ENCODE measurements at places on chromosomes 3 and 15.
A peak's percentile ranks its signal among the peaks of the same experiment; 100 is the strongest.

GRCh38 chr3:33115024-33115768, 1.4 kb downstream of the CRTAP start:
- peak; percentile 95 for DNase-seq

- DNase-seq = no peak
Observed at GRCh38 chr3:105933871-105934270, 65.1 kb upstream of the CBLB start.

DNA sequence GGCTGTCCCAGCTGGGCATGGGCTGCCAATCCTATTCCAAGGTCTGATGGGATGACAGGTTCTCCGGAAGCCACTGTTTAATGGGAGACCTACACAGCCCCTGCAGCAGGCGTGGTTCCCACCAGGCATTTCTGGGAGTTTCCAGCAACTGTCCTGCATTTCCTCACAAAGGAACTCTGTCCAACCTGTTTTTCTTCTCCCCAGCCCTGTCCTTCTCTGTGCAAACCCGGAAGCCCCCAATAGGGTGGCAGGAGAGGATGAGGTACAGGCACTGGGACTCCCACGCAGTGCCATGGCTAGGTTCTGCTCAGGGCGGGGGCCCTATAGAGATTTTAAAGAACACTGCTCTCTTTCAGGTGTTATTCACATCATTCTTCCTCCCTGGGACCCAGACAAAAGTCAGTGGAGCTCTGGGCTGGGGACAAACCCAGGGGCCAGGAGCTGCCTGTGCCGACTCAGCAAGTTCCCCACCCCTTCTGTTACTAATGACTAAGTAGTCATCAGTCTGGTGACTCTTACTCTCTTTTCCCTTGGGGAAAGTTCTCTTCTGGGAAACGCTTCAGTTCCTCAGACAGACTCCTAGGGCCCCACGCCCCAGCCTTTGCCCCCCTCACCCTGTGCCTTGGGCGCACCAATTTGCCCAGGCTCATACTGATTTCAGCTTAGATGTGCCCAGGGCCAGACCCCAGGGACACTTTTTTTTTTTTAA, 97.7 kb downstream of the CD47 start:
- DNase-seq = no peak

GRCh38 chr15:65101891-65102708, 12.9 kb downstream of the UBAP1L start:
- no peak for DNase-seq

DNA sequence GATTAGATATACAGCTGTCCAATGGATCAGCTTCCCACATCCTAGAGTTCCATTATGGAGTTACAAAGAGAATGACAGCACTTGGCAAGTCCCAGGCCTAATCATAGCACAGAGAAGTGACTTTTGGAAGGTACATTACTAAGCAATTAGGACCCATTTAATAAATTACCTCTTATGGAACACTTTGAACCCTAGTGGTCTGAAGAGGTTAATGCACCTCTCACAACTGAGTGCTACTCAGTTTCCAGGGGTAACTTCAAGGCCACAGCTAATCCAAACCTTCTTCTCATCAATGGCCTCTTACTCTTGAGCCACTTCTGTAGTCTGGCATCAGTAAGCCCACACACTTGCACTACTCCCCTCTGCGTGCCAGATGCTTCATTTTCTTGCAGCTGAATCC, 34.9 kb upstream of the MEIS2 start:
- DNase-seq = peak; percentile 56

- no peak for DNase-seq
Observed at GRCh38 chr3:156522673-156523072, 32.2 kb downstream of the SSR3 start.

DNA sequence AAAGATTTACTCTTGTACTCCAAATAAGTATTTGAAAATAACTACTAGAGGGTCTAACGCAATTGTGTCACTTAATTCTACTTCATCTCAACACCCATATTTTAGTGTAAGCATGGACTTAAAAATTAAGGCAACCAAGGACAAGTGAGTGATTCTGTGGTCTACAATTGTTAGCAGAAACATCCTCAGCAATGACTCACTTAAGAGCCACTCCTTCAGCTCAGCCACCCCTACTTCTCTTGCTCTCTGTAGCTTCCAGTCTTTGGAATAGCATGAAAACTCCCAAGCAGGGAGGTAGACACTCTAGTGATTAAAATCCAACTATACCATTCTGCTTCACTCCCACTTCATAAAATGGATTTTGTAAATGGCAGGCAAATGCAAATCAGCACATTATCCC, 116.0 kb upstream of the LRRN1 start:
- peak; percentile 7 for DNase-seq

GRCh38 chr15:49906966-49907365, 212.1 kb downstream of the ATP8B4 start:
- no peak for DNase-seq

- no peak for DNase-seq
Observed at GRCh38 chr15:51576911-51577500, 45.6 kb downstream of the DMXL2 start.

DNA sequence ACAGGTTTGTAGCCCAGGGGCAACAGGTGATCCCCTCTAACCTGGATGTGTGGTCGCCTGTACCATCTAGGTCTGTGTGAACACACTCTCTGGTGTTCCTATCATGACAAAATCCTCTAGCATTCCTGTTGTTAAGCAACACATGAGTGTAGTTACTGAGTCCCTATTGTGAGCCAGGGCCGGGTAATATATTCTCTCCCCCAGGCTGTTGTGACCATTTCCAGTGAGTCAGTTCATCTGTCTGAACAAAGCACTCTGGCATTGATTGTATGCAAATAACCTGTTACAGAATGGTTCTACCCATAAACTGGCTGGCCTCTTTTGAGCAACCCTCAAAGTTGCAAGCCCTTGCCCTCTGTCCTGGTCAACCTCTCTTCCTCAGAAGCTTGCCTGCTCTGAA, 2.6 kb upstream of the FLNB start:
- peak; percentile 84 for DNase-seq

- peak; percentile 34 for DNase-seq
Observed at GRCh38 chr15:57306161-57306943, 70.0 kb upstream of the CGNL1 start.

DNA sequence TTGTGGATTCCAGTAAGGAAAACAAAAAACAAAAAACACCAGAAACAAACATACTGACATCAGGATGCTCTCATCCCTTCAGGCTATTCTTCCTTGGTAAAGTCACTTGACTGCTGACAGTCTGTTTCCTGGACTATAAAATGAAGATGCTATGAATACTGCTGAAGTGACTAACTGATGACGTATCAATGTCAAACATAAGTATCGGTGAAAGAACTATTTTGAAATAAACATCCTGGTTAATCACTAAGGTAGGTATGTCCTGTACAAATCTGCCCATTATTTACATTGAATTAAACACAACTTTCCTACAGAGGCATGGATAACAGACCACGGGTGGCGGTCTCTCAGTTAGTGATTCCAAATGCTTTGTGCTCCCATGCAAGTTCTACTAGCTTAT, 45.9 kb downstream of the CHAC1 start:
- DNase-seq = no peak

DNA sequence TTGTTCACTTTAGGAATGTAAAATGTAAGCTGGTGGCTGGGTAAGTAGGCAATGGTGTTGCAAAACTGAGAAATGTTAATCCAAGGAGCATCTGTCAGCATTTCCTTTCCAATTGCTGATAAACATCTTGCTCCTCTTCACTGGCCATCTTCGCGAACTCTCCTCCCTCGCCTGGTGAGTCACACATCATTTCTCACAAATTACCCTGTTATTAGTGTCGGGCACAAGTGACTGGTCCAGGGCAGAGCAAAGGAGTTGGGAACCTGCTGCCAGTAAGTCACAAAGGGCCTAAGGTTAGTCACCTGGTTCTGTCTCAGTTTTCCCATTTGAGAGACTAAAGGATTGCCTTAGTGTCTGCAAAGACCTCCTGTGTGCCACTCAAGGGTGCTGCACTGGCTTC, 13.0 kb downstream of the CERS3 start:
- DNase-seq = peak; percentile 20

- no peak for DNase-seq
Observed at GRCh38 chr15:54675241-54675640, 521.5 kb downstream of the RSL24D1 start.

DNA sequence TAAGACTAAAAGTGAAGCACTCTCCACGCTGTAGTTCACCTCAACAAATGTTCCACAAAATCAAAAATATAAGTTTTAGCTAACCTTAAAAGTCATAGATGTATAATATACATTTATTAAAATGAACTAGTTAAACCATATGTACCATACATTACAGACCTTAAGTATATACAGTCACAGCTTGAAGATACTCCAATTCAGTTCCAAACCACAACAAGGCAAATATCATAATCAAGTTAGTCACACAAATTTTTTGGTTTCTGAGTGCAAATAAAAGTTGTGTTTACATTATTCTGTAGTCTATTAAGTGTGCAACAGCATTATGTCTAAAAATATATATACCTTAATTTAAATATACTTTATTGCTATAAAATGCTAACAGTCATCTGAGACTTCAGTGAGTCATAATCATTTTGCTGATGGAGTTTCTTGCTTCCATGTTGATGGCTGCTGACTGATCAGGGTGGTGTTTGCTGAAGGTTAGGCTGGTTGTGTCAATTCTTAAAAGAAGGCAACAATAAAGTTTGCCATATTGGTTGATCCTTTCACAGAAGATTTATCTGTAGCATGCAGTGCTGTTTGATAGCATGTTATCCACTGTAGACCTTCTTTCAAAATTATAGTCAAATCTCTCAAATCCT, 736.7 kb downstream of the NSUN3 start:
- no peak for DNase-seq

- DNase-seq = no peak
Observed at GRCh38 chr15:78097667-78098066, 5.3 kb downstream of the SH2D7 start.

DNA sequence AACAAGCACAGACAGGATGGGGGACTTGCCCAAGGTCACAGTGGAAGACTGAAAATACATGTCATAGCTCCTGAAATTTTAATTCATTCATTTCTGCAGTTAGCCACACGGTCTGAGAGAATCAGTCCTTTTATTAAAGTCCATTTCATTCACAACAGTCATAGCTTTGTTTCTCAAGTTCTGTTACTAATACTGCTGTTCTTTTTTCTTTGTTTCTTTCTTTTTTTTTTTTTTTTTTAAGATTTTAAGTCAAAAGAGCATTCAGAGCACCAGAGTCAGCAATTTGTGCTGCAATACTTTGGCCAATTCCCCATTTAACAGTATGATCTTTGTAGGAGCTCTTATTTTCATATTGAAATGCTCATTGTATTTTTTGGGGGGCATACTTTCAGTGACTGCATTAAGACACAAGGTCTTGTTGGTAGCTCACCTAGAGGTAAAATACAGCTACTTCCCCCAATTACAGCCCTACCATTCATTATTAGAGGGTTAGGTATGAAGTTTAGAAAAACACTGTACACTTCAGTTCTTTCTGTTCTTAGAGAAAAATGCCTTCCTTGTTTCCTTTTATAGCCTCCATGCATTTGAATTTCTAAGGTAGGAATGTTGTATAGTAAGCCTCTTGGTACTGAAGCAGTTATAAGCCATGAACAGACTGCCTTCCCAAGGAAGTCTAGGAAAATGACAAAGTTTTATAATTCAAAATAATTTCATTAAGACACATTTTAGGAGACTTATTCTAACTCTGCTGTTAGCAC, 9.6 kb downstream of the GALK2 start:
- DNase-seq = no peak

GRCh38 chr15:75349851-75350588, 3.2 kb downstream of the NEIL1 start:
- DNase-seq = no peak

DNA sequence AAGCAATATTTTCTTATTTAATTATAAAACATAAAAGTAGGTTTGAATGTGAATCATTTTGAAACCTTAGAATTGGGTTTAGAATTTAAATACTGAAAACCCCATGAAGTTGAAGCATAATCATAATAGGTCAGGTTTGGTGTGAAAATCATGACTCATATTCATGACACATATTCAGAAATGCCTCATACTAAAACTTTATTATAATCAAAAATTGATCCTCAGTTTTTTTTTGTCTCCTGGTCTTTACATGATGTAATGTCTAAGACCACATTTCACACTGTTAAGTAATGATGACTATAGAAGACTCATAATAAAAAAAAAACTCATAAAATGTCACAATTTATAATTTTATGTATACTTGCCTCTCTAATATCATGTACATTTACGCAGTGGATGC, 190.4 kb downstream of the FOXP1 start:
- peak; percentile 42 for DNase-seq

DNA sequence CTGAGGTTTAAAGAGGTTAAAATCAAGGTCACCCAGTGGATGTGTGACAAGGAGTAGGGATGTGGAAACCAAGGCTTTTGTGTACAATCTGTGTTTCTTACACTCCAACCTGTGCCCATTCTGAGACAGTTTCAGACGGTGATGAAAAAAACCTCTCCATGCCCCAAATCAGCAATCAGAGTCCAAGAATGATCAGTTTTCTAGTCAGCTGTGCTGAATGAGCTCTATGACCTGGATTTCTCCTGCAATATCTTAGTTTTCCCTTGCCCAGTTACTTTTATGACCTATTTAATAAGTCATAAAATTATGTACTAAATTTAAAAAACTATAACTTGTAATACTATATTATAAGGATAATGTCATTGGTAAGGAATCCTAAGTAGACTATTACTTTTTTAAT, 37.5 kb upstream of the CBLB start:
- no peak for DNase-seq

DNA sequence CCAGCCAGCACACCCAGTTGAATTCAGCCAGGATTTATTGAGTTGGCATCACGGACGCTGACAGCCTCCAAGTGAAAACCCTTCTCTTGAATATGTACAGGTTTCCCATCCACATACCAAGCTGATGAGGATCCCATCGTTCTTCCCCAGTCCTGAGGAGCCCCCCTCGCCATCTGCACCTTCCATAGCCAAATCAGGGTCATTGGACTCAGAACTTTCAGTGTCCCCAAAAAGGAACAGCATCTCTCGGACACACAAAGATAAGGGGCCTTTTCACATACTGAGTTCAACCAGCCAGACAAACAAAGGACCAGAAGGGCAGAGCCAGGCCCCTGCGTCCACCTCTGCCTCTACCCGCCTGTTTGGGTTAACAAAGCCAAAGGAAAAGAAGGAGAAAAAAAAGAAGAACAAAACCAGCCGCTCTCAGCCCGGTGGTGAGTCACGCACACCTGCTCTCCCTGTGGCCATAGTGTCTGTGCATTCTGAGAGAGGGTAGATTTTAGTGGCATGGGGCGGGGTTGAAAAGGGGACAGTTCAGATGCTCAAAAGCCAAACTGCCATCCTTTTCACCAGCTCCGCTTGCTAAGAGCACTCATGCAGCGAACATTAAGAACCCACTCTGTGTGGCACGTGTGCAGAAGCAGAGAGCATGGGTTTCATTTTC, 51.2 kb downstream of the KLHL25 start:
- no peak for DNase-seq

- no peak for DNase-seq
Observed at GRCh38 chr15:89399238-89400115, 64.9 kb upstream of the POLG start.

DNA sequence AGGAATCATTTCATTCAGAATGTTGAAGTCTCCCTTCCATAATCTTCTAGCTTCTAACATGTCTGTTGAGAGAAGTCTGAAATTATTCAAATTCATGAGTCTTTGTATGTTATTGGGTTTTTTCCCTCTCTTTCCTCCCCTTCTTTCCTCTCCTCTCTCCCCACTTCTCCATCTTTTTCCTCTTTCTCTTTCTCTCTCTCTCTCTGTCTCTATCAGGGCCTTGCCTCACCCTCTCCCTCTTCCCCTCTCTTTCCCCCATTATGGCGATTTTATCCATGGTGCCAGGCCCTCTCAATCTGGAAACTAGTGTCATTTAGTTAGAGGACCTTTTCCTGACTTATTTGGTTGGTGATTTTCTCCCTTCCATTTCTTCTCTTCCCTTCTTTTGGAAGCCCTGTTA, 147.3 kb downstream of the SST start:
- DNase-seq = no peak

Data from RKO (cell line).